Fibroblast of skin of left quadriceps (primary cell): ENCODE measurements at places on chromosomes 2 and 18.

GRCh38 chr18:44786688-44787087 lies 106.0 kb downstream of the SETBP1 start:
- DNase-seq, result no peak

DNA sequence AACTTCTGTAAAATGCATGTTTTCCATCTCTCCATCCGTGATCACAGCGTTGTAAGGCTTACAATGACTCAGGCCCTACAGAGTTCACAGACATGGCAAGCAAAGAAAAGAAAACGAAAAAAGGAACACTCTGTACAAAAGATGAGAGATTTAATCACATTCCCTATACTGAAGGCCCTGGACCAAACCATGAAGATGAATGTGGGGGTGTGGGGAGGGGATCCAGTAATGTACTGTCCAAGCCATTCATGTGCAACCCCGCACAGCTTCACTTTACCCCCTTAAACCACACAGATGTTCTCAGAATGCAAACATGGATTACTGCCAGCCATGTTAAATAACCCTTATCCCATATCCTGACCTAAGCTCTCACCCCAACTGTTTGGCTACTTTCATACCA lies 391.1 kb downstream of the NCKAP5 start:
- no peak for DNase-seq

- DNase-seq, result no peak
Measured at GRCh38 chr2:41736105-41736567, 311.7 kb upstream of the PKDCC start.

GRCh38 chr2:7612969-7613368 lies 695.8 kb downstream of the RNF144A start:
- DNase-seq, result no peak

DNA sequence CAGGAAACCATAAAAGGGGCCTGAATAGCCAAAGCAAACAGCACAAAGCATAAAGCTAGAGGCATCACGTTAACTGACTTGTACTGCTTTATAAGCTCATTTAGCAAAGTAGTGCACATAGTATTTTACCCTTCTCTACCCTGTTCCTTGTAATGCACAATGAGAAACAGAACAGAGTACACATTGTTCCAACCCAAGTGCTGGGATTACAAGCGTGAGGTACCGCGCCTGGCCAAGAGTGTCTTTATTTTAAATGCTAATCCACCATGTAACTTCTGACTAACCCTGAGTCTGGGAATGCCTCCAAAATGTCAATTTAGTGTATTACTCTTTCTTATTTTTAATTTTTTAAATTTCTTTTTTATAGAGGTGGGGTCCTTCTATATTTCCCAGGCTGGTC lies 46.4 kb upstream of the STON1 start:
- no peak for DNase-seq

DNA sequence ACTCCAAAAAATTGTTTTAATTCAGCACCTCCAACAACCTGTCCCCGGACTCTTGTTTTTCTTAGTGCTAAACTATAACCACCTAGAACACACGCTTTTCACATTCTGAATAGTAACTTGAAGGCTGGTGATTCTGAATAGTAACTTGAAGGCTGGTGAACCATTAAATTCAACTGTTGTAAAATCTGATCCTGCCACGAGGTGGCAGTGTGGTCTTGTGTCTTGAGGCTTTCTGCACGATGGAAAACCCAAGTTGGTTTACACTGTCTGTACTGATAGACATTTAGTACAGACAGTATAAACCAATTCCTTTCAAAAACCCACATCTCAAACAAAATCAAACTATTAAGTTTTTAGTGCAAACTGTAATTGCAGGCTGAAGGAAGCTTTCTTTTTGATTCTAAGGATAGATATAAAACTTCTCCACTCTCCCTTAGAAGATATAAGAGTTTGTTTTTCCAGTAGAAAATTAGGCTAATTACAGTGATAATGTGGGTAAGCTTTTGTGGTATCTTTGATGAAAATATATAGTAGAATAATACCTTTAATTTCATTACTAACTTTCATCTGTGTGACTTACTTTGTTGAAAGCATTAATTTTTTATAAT lies 57.6 kb downstream of the VAPA start:
- DNase-seq, result peak; percentile 67

DNA sequence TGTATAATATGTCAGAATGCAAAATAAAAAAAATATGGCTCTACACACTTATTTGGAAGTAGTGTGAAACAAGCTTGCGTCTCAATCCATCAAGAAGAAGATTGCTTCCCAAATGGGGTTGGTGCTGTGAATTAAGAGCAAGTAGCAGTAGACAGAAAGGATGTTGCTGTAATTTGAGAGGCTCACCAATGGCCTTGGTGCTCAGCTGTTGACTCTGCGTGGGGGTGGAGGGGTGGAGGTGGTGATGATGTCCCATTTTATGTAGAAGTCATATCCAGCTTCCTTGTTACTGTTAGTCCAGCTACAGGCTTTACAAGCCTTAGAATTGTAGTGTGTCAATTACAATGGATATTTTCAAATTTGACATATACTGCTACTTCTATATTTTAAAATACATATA lies 223.4 kb upstream of the RND3 start:
- DNase-seq, result no peak

DNA sequence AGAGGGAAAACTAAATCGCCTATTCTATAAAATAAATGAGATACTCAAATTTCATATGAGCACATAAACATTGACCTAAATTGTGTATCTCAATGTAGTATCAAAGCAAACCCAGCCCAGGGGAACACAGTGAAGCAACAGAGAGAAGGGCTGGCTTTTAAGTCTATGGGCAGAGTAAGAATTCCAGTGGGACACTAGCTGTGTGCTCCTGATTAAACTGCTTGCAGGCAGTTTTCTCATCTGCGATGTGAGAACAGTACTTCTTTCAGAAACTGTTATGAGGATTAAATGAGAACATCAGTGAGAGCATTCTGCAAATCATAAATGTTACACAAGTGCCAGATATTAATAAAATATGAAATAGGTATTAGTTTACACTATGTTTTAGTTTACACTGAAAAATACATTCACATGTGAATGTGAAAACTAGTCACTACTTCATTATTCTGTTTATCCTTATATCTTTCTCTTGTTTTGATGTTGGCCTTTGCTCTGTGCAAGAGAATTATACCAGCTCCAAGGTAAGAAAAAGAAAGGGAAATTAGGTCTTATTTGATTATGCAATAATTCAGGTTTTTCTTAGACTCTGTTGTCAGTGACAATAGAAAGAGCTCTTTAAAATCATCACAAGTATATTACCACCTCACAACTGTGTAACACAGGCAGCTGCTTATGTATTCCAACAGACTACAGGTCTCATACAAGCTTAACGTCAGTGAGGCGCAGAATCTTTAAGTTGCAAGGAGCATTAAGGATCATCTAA lies 47.5 kb downstream of the GAREM1 start:
- no peak for DNase-seq

GRCh38 chr2:112150851-112151250 lies 12.7 kb downstream of the FBLN7 start:
- no peak for DNase-seq

GRCh38 chr2:215063526-215063925 lies 74.9 kb downstream of the ABCA12 start:
- no peak for DNase-seq

GRCh38 chr2:179745635-179746256 lies 115.7 kb downstream of the ZNF385B start:
- peak; percentile 16 for DNase-seq

GRCh38 chr18:56973487-56973886 lies 173.4 kb upstream of the BOD1L2 start:
- no peak for DNase-seq

- peak; percentile 20 for DNase-seq
Measured at GRCh38 chr2:216404010-216404618, 8.2 kb upstream of the SMARCAL1 start.

- no peak for DNase-seq
Measured at GRCh38 chr2:694174-694573, 17.0 kb upstream of the TMEM18 start.

- DNase-seq, result no peak
Measured at GRCh38 chr18:59704146-59704545, 6.9 kb upstream of the CCBE1 start.

DNA sequence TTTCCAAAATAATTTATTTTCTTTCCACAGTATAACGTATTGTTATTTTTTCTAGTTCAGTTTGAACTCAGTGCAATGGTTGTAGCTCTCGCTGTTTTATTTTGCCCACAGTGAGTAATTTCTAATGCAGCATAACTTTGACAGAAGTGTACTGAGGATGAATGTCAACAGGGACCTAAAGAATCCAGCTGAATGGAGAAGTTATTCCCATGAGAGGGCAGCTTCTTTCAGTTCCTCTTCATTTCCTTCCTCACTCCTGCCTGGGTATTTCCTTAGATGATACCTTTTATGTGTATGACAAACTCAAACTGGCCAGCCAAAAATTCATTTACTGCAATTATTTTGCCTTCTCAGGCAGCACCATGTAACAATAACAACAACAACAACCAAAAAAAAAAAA lies 1223.1 kb upstream of the ZEB2 start:
- DNase-seq, result no peak

DNA sequence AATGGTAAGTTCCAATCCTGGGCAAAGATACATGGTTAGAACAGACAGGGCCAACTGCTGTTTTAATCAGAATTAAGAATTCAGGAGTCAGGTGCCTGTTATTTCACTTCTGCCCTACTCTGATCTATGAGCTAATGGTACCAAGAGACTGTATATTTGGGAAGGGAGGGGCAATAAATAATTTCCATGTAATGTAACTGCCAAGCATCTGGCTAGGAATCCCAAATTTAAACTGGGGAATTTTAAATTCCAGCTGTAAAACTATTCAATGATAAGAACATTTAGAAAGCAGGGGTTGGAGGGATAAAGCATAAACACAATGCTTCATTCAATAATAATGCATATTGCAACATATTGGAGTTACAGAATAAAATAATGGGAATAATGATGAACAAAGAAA lies 49.7 kb downstream of the SCN7A start:
- no peak for DNase-seq

GRCh38 chr2:233974530-233975071 lies 57.4 kb downstream of the TRPM8 start:
- DNase-seq, result peak; percentile 69

DNA sequence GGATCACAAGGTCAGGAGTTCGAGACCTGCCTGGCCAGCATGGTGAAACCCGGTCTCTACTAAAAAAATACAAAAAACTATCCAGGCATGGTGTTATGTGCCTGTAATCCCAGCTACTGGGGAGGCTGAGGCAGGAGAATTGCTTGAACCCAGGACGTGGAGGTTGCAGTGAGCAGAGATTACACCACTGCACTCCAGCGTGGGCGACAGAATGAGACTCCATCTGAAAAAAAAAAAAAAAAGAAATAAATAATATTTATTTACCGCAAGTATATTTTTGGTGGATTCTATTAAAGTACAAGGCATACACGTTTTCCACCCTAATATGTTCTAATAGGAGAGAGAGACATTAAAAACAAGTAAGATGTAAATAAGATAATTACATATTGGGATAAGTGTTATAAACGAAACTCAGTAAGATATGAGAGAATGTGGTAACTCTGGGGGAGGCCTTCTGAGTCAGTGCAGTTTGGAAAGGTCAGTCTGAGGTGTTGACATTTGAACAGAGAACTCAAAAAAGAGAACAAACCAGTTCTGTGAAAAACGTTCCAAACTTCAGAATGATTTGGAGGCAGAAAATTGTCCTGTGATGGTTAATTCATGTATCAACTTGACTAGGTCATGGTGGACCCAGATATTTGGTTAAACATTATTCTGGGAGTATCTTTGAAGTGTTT lies 8.8 kb upstream of the POLI start:
- DNase-seq, result no peak

GRCh38 chr2:96391828-96392200 lies 56.2 kb downstream of the NCAPH start:
- DNase-seq, result no peak

DNA sequence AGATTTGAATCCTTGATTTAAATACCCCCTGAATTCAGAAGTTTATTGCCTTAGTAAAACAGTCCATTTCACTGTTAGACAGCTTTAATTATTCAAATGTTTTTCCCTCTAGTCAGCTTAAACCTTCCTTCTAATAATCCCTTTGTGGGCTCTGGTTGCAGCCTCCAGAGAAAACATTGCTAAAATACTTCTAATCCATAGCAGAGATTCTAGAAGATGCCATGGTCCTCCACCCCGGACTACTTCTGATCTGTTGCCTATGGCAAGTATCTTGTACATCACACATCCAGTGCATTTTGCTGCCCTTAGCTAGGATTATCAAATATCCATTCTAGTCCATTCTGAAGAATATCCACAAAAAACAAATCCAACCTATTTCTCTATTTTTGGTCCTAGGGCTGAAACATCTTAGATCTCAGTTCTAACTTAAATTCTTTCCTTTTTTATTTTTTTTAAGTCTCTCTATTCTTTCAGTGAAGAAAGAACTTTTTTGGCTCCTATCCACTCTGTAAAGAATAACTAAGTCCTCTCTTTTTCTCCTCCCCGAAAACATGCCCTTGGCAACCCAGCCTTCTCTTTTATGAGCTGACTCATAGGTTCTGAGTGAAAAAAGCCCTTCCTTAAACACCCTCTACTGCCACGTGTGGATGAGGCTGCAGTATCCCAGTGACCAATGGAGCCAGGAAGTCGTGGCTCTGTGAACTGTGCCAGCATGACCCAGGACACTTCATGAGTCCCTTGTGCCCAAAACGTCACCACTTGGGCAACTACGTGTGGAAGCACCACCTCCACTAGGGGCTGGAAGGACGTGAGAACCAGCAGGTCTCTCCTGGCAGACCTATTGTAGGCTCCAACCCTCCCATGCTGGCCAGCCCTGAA lies 349.8 kb downstream of the TNS1 start:
- peak; percentile 80 for DNase-seq

- DNase-seq, result no peak
Measured at GRCh38 chr2:146209842-146210275, 1635.0 kb upstream of the ACVR2A start.

DNA sequence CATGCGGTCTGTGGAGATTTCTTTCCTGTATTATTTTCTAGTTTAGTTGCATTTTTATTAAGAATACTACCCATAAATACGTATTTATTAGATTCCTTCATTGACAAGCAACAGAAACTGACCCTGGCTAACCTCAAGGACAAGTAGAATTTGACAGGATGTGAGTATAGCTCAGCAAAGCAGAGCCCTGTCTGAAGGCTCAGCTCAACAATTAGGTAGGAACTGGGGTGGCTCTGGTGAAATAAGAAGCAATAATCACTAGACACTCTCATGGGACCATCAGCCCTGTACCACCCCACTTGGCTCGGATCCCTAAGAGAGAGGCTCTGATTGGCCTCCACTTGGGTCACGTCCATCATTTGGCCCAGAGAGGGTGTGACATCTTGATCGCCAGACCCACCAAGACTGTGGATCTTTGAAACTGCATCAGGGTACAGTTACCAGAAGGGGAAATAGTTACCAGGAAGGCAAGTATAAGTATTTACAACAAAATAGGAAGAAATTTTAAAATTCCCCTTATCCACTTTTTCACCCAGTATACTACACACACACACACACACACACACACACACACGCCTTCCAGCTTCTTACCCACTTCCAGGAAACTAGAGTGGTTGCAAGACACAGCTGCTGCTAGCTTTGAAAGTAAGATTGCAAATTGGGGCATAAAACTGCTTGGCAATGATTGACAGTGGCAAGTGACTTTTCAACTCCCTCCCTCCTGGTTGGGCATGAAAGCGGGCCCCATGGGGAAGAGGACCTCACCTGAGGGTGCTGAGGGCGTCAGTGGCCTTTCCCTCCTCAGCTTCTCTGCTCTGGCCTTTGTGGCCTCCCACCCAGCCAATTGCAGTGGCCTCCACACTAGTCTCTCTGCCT lies 41.8 kb downstream of the KCTD18 start:
- DNase-seq, result no peak

- DNase-seq, result peak; percentile 11
Measured at GRCh38 chr18:57026316-57026715, 120.6 kb upstream of the BOD1L2 start.

- peak; percentile 80 for DNase-seq
Measured at GRCh38 chr2:64770781-64771334, 117.1 kb upstream of the SERTAD2 start.

- no peak for DNase-seq
Measured at GRCh38 chr2:112870841-112871835, 34.6 kb upstream of the IL1B start.
